ENCODE measurements at places on chromosomes 5 and 9.

DNA sequence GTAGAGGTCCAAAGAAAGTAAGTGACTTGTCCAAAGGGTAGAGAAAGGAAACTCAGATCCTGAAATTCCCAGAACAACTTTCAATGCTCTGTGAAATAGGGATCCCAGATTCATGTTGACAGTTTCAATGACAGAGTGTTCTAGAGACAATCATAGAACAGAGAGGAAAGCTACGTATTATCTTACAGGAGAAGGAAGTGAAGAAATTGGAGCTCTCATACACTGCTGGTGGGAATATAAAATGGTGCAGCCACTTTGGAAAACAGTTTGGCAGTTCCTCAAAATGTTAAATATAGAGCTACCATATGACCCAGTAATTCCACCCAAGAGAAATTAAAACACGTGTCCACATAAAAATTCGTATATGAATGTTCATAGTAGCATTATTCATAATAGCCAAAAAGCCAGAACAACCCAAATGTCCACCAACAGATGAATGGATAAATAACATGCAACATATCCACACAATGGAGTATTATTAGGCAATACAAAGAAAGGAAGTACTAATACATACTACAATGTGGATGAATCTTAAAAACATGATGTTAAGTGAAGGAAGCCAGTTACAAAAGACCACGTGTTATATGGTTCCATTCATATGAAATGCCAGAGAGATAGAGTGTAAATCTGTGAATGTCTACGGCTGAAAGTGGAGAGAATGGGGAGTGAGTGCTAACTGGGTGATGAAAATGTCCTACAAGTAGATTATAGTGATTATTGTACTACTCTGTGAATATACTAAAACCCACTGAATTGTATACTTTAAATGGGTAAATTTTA lies 197.1 kb downstream of the NTRK2 start:
- DNase-seq: no peak

DNA sequence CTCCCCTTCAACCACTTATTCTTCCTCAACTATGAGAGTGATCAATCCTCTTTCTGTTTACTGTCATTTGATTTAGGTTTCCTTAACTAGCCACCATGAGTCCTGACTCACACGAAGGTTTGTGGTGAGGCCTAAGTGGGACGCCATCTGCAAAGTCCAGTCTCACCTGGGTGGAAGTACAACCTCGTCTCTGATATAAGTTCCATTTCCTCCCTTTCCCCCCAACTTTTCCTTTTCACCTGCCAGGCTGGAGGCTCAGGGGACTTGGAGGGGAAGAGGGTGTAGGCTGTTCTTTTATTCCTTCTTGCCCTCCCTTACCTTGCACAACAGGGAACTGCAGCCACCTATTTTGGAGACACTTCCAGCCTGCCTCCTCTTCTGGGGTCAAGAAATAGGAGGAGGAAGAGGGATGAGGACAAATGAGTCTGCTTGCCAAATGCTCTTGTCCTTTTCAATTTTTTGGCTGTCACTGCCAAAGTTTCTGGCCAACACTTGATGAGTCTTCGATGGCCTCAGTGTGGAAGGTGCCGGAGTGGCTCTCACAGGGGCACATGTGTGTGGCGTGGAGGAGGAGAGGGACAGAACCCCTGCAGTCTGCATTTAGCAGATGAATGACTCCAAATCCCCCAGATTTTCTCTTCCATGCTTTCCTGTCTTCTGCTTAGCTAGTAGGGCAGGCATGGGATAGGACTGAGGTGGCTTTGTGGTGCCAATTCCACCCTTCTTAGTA lies 249.6 kb downstream of the NSG2 start:
- no peak for DNase-seq

- DNase-seq: no peak
Observed at GRCh38 chr5:40627706-40628105, 52.0 kb upstream of the PTGER4 start.

GRCh38 chr5:12805165-12805698 lies 901.0 kb upstream of the CTNND2 start:
- DNase-seq: no peak

GRCh38 chr5:40429258-40430100 lies 250.2 kb upstream of the PTGER4 start:
- peak; percentile 56 for DNase-seq

GRCh38 chr9:88680041-88680440 lies 145.1 kb downstream of the NXNL2 start:
- DNase-seq: no peak

DNA sequence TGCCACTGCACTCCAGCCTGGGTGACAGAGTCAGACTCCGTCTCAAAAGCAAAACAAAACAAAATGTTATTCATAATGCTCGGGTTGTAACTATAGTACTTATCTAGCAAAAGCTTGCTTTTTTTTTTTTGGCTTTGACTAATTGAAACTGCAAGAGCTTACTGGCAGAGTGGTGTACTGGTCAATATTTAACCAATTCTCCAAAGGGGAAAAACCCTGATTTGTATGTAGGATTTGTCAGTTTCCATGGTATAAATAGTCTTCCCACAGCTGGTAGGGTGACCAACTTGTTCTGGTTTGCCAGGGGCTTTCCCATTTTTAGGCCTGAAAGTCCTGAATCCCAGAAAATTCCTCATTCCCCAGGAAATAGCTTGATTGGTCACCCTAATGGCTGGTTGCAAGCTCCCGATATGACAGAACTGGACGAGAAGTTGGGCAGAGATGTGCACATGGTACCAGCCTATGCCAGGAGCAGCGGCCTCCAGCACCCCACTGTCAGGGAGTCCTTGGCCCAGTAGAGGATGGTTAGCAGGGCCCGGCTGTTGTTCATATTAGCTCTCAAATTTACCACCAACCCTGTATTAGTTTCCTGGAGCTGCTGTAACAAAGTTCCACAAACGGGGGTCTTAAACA lies 58.0 kb downstream of the FXN start:
- no peak for DNase-seq

GRCh38 chr5:80590766-80591165 lies 20.7 kb upstream of the ANKRD34B start:
- no peak for DNase-seq

DNA sequence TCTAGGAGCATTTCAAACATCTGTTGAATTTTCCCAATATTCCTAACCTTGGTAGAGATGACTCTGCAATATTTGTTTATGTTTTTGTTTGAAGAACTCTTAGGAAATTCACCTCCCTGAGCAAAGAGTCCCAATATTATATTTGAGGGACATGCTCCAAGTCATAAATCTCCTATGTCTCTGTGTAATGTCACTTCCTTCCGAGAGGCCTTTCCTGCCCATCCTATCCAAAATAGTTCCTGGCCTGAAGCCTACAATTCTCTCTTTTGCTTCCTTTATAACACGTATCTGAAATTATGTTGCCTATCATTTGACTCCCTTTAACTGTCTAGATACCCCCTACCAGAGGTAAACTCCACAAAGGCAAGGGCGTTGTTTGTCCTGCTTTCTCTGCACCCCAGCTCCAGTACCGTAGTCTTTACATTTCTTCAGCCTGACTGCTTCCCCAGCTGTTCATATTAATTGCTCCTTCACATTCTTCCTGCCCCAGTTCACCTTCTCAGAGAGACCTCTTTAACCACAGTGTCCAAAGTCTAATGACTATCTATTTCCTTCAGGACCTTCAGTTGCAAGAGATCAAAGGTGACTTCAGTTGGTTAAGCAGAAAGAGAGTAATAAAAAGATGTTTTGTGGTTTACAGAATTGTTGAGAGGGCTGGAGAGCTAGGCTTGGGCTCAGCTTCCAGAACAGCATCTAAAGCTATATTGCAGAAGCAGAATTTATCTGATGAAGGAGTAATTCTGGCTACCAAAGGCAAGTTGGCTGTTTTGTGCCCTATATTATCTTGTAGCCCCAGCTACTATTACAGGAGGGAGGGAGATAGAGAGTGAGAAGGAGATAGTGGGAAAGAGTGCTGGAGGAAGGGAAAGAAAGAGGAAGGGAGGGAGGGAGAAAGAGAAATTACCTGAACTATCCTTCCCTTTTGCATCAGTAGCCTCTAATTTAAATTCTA lies 109.3 kb upstream of the TMEM161B start:
- DNase-seq: no peak

- no peak for DNase-seq
Observed at GRCh38 chr9:116516456-116516855, 170.6 kb upstream of the TRIM32 start.

DNA sequence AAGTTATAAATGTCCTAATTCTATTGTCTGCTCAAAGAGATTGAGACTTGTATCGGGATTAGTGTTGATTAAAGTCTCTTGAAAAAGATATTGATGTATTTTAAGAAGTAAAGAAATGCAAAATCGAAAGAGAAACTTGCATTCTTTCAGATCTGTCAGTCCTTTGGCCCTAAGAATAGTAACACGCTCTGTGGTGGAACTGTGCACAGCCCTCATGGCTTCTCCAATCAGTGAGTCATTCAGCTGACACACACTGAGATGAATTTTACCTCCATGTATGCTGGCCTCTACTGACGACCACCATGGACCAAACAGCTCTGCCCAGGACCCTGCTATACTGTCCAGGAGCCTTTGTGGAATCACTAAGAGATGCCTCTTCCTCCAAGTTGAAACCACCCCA lies 232.4 kb downstream of the ESM1 start:
- DNase-seq: peak; percentile 46

DNA sequence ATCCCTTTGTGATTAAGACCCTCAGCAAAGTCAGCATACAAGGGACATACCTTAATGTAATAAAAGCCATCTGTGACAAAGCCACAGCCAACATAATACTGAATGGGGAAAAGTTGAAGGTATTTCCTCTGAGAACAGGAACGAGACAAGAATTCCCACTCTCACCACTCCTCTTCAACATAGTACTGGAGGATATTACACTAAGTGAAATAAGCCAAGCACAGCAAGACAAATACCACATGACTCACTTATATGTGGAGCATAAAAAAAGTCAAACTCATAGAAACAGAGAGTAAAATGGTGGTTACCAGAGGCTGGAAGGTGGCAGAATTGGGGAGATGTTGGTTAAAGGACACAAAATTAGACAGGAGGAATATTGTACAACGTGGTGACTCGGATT lies 118.1 kb upstream of the NFIL3 start:
- no peak for DNase-seq

DNA sequence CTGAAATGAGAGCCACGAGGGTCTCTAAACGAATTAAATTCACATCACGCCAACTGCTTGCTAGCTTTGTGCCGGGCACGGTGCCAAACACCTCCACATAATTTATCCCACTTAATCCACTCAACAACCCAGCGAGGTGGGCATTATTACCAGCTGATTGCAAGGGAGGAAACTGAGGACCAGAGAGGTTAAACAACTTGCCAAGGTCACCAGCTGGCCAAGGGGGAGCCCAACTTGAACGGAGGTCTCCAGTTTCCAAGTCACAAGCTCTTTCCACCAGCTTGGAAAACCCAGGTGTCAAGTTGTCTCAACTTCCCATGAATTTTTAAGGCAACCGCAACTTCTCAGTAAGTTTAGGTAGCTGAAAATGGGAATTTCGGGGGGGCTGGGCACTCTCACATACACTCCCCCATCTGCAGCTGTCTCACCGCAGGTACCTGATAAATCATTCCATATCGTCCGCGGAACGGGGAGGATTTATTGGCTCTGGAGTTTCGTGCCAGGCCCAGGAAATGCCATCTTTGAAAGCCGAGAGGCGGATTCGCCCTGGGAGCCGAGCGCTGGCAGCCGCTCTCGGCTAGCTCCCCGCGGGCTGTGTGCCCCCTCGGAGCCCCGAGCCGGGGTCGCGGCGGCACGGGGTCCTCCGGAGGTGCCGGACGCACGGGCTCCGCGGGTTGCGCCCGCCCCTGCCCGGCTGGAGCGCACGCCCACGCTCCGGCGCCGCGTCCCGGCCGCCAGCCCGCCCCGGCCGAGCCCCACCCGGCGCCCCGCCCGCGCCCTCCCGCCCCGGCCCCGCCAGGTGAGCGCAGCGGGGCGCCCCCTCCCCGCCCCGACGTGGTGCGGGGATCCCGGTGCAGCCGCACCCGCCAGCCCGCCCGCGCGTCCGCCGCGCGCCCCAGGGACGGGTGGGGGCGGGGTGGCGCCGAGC lies 617 bp downstream of the PTPN3 start:
- no peak for DNase-seq

- DNase-seq: no peak
Observed at GRCh38 chr9:131036529-131037334, 27.8 kb downstream of the LAMC3 start.

DNA sequence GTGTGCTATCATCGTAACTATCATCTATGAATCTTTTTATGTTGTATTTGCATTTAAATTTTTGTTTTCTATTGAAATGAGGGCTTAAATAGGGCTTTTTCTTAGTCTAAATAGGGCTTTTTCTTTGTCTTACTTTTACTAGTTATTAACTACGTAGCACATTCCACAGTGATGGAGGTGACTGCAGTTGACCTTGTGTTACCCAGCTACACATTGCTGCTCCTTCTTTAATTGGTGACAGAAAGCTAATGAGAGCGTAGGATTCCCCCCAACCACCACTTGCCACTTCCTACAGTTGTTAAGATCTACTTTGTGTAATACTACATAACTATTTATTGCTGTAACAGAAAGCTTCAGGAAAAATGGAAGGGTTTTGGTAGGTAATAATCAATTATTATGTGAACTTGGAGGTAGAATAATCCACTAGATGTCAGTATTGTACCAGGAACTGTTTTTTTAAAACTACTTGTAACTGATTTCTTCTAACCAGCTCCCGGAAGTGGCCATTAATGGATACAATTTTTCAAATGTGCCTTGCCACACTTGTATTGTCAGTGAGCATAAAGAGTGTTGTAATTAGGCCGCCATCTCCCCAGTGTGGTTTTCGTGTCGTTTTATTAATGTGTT lies 18.0 kb downstream of the MTRR start:
- DNase-seq: no peak

- DNase-seq: no peak
Observed at GRCh38 chr9:120435091-120435490, 144.9 kb downstream of the CDK5RAP2 start.

DNA sequence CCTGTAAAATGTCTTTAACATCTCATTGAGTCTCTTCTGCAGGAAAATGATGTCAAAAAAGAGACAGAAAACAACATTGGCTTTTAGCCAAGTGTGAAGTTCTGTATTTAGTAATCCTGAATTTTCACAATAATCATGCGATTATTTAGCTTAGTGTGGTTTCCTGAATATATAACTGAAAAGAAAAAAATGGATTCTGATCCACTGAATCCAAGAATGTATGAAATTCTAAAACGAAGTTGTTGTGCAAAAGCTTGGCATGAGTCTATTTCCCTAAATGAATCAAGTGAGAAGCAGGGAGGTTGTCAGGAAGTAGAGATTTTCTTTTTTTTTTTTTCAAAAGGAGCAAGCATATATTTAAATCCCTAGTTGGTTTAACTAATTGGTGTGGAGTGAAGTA lies 145.9 kb upstream of the CDH6 start:
- no peak for DNase-seq

GRCh38 chr9:72012646-72013045 lies 47.8 kb downstream of the C9orf57 start:
- DNase-seq: no peak

DNA sequence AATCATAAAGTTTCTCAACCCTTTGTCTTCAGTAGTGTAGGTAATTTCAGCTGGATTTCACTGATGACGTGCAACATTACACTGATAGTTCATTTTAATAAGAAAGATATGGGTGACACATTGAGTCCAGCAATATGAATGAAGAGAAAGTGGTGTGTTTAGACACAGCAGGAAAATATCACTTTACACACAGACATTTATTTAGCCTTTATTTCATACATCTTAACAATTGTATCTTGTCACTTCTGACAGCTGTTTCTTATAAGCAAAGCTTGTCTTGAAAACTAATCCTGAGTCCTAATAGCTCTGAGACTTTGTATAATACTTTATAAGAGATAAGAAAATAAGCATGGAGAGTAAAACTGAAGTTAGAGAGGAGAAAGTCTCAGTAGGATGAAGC lies 720.5 kb upstream of the NUDT12 start:
- DNase-seq: no peak

GRCh38 chr5:30195036-30195435 lies 998.5 kb upstream of the CDH6 start:
- DNase-seq: no peak

GRCh38 chr9:78562021-78562420 lies 265.1 kb downstream of the PSAT1 start:
- no peak for DNase-seq
